Stimulated activated CD4-positive, alpha-beta T cell treated with anti-CD3 and anti-CD28 coated beads, Interleukin-12 subunit alpha, Interleukin-12 subunit beta, amount 100 ng/mL, for 48 hours (primary cell): ENCODE measurements at places on chromosomes 4 and X.

DNA sequence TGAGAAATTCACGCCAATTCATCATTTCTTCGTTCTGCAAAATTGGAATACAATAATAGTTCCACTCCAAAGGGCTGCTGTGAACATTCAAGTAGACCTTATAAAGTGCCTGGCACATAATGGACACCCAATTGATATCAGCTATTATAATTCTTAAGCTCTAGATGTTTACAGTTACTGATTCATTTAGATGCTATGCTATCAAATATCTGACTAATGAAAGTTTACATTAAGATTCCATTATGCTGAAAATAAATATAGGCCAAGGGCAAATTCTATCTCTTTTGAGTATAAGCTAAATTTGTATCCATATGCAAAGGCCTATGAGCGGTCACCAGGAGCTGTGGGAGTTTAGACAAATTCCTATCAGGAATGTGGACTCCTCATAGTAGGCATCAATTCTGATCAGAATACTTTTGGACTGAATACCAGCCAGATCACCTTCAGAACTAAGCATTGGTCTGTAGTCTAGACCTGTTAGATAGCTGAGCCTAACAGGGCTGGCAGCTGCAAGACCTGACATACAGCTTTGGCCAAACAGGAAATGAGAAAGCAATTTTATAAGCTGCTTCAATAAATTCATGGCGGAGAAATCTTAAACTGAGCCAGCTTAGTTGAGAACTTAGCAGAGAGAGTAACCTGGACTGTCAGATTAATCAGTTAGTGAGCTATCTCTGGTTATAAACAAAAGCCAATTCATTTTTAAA is 384.3 kb upstream of the ACTRT1 start:
- DNase-seq: no peak

GRCh38 chr4:144748814-144749555 is 103.0 kb downstream of the HHIP start:
- DNase-seq: no peak

GRCh38 chr4:83328521-83329187 is 6.0 kb downstream of the HPSE start:
- DNase-seq: no peak

DNA sequence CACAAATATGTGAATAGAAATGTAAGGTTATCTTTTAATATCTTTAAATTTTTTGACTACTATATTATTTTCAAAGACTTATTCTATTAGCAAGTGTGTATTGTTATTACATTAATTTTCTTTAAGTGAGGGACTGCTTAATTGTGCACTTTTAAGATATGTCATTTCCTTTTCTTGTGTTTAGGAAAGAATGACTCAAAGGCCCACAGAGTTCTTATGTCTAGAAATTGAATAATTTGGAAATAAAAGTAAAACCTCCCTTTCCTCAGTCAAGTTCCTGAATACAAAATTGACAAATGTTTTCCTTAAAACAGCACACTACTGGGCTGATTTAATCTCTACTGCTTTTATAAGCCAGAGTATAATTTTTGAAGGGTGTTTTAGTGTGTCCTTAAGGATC is 169.7 kb downstream of the TMEM47 start:
- no peak for DNase-seq

- DNase-seq: no peak
These were observed 196.2 kb downstream of the CBR4 start for GRCh38 chr4:168813890-168814289.
